Dermis microvascular lymphatic vessel endothelial cell (primary cell): ENCODE measurements at places on chromosomes 1 and 21. TPM values are rescaled to one million over a fixed set of nuclear protein-coding genes. Genes with fewer than 3 reads are reported as not detected.

IL6R gene
- total RNA-seq: 11.3 and 12.7 TPM in 2 replicates

CALML6 gene
- under 0.01 and 0.13 TPM in 2 replicates for total RNA-seq

SLC39A1 gene
- 86.8 and 136 TPM in 2 replicates for total RNA-seq

LRRC39 gene
- total RNA-seq: under 0.01 TPM in 1 of 2 replicates, not detected in the other

DMRTA2 gene
- total RNA-seq: under 0.01 TPM in 1 of 2 replicates, not detected in the other

KCNA2 gene
- not detected in 2 replicates for total RNA-seq

NR1I3 gene
- total RNA-seq: not detected in 2 replicates

KRTAP13-2 gene
- not detected in 2 replicates for total RNA-seq

FGR gene
- 0.13 and 0.25 TPM in 2 replicates for total RNA-seq

SPRR4 gene
- not detected in 2 replicates for total RNA-seq

LCE2B gene
- not detected in 2 replicates for total RNA-seq

SPRR2A gene
- not detected in 2 replicates for total RNA-seq

SPOCD1 gene
- 2.5 and 4.0 TPM in 2 replicates for total RNA-seq

PALMD gene
- total RNA-seq: 10.9 and 22.0 TPM in 2 replicates

HHIPL2 gene
- total RNA-seq: not detected in 2 replicates

TCP10L gene
- under 0.01 and 0.26 TPM in 2 replicates for total RNA-seq

PODN gene
- 0.13 TPM in 1 of 2 replicates, not detected in the other for total RNA-seq

SYT14 gene
- total RNA-seq: 0.13 TPM in 2 replicates

TMEM240 gene
- total RNA-seq: 1.0 and 1.4 TPM in 2 replicates
